AG04450 (cell line): ENCODE measurements at places on chromosomes 12 and 14.

DNA sequence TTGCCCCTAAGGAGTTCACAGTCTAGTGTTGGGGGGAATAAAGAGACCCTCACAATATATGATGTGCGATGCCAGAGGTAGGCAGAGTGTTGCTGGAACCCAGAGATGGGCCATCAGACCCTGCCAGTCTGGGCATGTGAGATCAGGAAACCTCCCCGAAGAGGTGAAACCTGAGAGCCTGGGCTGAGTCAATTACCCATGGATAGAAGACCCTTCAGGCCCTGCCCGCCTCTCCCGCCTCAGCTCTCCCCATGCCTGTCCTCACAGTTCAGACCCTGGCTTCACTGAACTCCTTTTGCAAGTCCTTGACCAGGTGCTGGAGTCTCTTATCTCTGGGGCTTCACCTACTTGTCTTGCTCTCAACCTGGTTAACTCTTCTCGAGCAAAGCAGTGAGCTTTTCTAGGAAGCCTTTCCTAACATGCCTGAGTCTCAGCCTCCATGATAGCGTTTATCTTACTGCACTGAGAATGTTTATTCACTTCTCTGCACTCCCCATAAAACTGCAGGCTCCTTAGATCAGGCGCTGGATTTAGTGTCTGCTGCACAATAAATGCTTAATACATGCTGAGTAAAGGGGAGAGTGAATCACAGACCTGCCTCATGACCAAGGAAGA lies 19.6 kb downstream of the ALDH1L2 start:
- no peak for DNase-seq

GRCh38 chr12:124750787-124751471 lies 112.7 kb downstream of the SCARB1 start:
- DNase-seq = no peak

- no peak for DNase-seq
Measured at GRCh38 chr12:41184864-41185263, 3.3 kb upstream of the PDZRN4 start.

DNA sequence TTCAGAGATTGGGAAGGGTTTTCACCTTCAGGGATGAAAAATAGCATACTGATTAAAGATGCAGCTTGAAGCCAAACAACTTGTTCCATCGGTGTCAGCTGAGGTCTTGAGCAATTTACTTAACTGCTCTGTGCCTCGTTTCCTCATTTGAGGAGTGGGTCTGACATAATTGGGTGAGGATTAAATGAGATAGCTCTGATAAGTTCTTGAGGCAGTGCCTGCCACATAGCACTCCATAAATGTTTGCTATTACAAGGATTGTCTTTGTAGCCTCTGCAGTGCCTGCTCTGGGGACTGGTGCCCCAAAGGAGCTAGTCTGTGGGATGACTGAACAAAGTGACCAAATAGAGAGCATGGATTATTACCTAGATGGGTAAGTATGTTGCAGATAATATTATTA lies 50.6 kb downstream of the ATP23 start:
- DNase-seq = no peak

DNA sequence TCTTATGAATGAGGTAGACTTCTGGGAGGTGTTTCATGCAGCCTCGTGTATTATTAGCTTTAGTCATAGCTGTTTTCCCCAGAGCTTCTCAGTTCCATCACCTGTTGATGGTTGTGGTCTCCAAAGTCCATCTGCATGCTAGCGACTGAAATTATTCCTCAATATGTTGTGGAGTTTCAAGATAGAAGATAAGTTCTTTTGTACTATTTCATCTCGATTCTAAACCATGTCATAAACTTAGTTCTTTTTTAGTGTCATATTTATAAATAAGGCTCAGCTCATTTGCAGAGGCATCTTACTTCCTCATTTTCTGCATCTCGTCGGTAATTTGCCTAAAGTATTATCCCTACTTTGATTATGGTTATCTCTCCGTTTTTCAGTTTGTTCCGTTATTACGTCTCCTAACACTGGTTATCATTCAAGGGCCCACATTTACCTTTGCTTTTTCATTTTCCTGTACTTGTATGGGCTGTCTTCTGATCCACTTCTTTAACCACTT lies 119.1 kb downstream of the ITPR2 start:
- no peak for DNase-seq

DNA sequence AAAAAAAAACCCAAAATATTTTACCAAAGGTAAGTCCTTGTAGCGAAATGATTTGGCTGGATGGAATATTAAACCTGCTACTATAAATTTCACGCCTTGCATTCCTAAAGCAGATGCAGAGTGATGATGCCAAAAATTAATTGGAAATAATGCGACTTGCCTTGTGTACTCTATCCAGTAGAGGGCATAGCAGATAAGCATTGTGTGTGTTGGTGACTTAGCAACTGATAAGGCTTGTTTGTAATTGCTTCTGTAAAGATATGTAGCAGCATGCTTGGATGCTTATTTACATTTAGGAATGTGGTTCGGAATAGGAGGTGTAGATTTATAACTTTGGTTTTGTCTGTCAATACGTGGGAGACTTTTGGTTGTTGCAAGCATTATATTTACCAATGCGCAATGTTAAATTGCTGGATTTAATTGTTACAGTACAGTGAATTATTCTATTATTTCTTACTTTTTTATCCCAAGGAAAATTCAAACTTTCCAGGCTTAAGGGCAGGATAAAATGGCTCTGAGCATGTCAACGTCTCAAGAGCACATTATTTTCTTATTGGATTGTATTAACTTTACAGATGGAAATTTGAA lies 80.5 kb downstream of the TMEM260 start:
- peak; percentile 1 for DNase-seq

- no peak for DNase-seq
Measured at GRCh38 chr14:27929797-27930347, 836.7 kb upstream of the FOXG1 start.

DNA sequence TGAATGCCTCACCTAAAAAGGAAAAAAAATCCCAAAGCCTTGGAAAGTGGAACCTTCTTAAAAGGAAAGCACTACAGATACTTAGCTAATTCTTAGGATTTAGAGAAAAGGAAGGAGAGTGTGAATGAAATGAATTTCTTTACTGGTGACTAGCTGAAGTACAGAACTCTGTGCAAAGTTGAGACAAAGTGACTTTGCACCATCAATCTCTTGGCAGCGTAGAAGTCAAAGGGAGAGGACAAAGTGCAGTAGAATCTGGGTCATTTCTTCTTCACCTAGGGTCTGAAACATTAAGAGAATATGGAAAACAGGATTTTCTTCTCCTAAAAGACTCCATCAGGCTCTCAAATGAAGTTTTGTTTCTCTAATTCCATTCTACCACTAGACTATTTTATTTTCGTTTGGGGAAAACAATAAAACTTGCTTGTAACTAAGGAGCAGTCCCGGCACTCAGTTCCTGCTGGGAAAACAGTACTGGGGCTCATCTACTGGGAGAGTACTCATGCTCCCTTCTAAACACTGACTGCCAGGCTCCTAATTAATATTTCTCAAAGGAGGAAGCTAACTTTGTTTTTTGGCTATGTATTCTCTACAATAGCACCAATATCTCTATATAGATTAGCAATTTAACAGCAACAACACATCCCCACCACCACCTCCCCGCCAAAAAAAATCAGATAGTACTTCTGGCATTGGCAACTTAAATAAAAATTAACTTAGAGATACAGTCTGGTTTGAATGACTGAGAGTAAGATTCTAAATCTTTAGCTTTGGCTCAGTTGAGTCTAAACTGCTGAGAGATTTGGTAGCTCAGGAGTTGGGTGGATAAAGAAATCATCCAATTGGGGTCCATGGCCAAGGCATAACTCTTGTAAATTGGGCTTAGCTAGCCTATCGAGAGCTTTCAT lies 110.7 kb downstream of the SLC15A5 start:
- DNase-seq = no peak

GRCh38 chr14:105144666-105145380 lies 23.8 kb downstream of the JAG2 start:
- no peak for DNase-seq

DNA sequence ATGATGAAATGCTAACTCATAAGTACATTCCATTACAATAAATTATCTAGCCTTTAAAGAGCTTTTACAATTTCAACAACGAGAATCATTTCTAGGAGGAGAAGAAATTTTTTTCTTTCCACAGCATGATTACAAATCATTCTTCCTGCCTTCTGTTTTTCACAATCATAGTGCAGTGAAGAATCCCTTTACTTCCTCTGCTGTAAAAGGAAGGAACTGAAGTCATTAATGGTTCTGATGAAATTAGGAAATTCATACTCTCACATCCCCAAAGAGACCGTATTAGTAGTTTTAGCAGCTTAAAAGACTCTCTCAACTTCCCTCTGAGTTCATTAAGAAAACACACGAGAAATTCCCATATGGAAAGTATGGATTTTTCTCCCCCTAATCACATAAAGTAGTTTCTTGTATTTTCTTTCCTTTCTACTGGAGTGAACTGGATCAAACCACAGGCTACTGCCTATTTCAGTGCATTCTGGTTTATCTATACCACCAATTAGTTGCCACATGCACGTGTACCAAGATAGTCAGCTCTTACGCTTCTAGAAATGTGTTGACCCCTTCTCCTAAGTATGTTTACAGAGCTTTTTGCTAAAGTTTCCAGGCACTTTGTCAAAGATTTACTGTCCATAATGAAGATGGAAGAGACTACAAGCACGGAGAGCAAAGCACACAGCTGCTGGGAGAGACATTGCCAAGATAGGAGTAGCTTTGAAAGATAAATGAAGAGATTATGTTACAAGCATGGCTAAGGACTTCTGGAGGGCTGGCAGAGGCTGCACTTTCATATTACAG lies 58.9 kb upstream of the KITLG start:
- DNase-seq = no peak

DNA sequence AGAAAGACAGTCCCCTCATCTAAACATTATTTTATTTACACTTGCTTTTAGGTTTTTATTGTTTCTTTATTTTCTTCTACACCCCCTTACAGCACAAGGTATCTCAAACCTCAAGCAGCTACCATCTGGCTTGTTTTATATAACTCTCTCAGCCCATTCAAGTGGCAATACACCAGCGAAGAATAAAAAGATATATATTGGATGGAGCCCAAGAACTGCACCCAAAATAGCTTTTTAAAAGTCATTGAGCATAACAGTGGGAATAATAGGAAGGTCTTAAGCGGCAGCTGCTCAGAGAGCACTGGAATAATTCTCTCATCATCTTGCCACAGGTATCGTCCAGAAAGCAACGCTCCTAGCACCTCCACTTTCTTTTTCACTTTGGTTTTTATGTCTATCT lies 322.5 kb downstream of the SYT1 start:
- DNase-seq = no peak

DNA sequence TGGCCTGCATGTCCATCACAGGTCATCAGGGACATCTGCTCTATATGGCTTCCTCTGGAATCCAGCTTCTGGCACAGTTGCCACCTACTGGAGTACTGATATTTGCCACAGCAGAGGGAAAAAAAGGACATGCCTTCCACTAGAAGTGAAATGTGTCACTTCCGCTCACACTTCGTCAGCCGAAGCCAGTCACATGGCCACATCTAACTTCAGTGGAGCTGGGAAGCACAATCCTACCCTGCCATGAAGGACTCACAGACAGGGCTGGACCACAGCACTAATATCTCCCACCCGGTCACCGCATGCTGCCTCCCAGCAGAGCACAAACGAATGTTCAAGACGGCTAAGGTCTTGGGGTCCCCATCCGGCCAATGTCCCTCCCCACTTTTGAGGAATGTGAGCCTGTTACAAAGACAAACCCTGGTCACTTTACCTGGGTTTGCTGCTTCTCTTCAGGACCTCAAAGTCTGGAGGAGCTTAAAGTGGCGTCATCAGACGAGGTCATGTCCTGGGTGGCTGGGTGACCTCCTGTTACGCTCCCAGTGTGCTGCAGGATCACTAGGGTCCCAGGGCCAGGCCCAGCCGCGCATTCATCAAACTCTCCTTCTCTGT lies 98.6 kb downstream of the GCH1 start:
- no peak for DNase-seq

GRCh38 chr12:57479376-57480115 lies at the start of gene ARHGAP9:
Gene ARHGAP9, minus strand, starts transcription at chr12:57479866. Its CDS starts 460 bp downstream, at chr12:57479406.
- no peak for DNase-seq

DNA sequence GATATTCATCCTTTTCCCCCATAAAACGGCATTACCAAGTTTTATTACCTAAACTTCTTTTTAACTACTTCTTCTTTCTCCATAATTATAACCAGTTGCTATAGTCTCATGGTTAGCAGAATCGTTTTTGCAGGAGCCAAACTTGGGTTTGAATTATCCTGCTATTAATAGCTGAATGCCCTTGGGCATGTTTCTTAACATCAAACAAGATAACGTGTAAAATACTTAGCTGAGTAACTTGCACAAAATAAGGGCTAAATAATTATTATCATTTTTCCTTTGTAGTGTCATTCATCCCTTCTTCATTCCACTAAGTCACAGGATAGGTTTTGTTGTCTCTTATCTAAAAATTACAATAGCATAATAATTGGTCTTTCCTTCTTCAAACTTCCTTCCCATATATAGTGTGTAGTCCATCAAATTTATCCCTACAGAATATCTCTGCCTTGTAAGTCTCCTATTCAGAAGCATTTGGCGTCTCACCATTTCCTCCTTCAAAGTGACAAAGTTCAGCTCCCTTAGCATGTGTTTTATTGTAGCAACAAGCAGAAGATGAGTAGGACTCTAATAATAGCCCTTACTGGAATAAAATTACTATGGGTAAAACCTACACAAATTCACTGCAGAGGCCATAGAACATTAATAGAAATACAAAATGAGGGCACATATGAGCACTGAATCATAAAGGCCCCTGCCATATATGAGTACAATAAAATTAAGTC lies 63.8 kb downstream of the FAR2 start:
- DNase-seq = no peak

- DNase-seq = peak; percentile 21
Measured at GRCh38 chr14:99682809-99683618, 1.1 kb upstream of the CYP46A1 start.

DNA sequence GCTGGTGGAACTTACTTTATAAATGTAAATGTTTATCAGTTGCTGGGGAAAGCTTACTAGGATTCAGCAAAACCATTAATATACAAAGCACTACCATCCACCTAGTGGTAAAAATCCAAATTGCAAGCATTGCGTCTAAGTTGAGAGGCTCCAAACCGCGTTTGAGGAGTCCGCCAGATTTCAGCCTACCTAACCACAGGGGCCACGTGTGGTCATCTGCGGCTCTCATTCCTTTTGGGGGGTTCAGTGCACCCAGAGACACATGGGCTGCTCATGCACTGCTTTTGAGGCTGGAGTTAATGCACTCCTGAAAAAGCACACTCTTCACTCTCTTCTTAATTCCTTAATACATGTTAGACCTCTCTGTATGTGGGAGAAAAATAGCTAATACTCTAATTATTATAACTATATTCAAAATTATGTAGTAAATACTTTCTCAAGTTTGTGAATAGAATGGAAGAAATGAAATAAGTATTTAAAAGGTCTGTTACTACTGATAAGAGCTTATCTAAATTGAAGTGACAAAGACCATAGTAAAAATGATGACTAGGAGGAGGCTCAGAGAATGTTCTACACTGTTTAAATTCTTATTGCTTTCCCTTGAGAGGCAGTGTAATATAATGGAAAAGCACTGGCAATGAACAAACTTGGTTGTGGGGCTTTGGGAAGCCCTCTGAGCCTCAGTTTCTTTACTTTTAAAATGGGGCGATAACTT lies 41.4 kb upstream of the MANSC4 start:
- peak; percentile 56 for DNase-seq
